Subcutaneous adipose tissue (tissue), 4 donors: ENCODE measurements at places on chromosomes 11 and 22. TPM values are rescaled to one million over a fixed set of nuclear protein-coding genes. Genes with fewer than 3 reads are reported as not detected.

PES1 gene
- total RNA-seq, result 26.0 TPM

KIAA0930 gene
- 44.0 TPM for total RNA-seq

GSTT2B gene
- 2.5 TPM for total RNA-seq

APOBEC3C gene
- 11.2 TPM for total RNA-seq

DDTL gene
- 0.65 TPM for total RNA-seq

OR6T1 gene
- not detected for total RNA-seq

OR8D1 gene
- total RNA-seq, result not detected

DTX4 gene
- 30.6 TPM for total RNA-seq

IGLL1 gene
- not detected for total RNA-seq

MYOD1 gene
- total RNA-seq, result not detected

SCGB1D2 gene
- not detected for total RNA-seq

NLRP6 gene
- 0.19 TPM for total RNA-seq

NCF4 gene
- total RNA-seq, result 76.0 TPM

GLYATL1 gene
- total RNA-seq, result not detected

CDC42BPG gene
- total RNA-seq, result not detected

DDX10 gene
- 27.7 TPM for total RNA-seq

MRE11 gene
- 16.6 TPM for total RNA-seq

DDI1 gene
- not detected for total RNA-seq

SPTBN2 gene
- 7.7 TPM for total RNA-seq

NAALAD2 gene
- 7.7 TPM for total RNA-seq

ART5 gene
- total RNA-seq, result not detected
